ENCODE measurements at places on chromosomes 3 and 15. TPM values are rescaled to one million over a fixed set of nuclear protein-coding genes. Genes with fewer than 3 reads are reported as not detected.

Gene RBM6
- 94.5 TPM for total RNA-seq

Gene LRRC15
- total RNA-seq, result not detected

GRCh38 chr15:76333309-76333708 lies 3.3 kb upstream of the ISL2 start:
- DNase-seq, result no peak

DNA sequence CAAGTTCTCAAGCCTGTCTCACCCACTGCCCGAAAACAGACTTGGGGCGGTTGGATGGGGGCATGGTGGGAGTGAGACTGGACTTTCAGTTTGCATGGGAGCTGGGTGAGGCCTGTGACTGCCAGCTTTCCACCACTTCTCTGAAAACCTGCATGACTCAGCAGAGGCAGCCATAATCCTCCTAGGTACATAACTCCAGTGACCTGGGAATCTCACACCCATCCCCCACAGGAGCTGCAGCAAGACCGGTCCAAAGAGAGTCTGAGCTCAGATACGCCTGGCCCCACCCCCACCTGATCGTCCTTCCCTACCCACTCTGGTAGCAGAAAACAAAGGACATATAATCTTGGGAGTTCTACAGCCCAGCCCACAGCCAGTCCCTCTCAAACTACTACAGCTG lies 107.2 kb downstream of the NSMCE3 start:
- no peak for DNase-seq

GRCh38 chr15:25059698-25060471 lies 105.1 kb downstream of the SNRPN start:
- no peak for DNase-seq

- DNase-seq, result no peak
Measured at GRCh38 chr3:55891106-55891505, 404.0 kb upstream of the WNT5A start.

Gene B3GALNT1
- 13.7 TPM for total RNA-seq

All from endothelial cell of umbilical vein (primary cell).